Muscle of leg (tissue), 16 donors: ENCODE measurements at places on chromosomes 4 and X.

- DNase-seq, result no peak
These were observed 92.8 kb downstream of the FAAH2 start for GRCh38 chrX:57379296-57379695.

- no peak for DNase-seq
These were observed 722.4 kb upstream of the TENM3 start for GRCh38 chr4:181520790-181521189.

- DNase-seq, result no peak
These were observed 15.1 kb upstream of the FGFR3 start for GRCh38 chr4:1777822-1778641.

DNA sequence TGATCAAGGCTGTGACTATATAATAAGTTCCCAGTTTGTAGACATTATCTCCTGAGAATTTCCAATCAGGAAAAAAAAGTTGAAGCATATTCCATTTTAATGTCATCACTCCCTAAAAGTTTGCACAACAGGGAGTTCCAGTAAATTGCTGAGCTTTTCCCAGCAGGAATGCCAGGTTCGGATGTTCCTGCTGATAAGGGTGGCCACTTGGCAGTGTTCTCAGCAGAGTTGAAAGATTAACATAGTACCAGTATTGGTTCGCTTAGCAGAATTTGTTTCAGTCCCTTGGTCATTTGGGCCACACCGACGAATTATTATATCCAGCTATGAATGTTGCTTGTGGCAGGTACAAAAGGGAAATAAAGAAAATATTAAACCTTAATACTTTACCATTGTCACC, 5.2 kb upstream of the CXCL2 start:
- no peak for DNase-seq

DNA sequence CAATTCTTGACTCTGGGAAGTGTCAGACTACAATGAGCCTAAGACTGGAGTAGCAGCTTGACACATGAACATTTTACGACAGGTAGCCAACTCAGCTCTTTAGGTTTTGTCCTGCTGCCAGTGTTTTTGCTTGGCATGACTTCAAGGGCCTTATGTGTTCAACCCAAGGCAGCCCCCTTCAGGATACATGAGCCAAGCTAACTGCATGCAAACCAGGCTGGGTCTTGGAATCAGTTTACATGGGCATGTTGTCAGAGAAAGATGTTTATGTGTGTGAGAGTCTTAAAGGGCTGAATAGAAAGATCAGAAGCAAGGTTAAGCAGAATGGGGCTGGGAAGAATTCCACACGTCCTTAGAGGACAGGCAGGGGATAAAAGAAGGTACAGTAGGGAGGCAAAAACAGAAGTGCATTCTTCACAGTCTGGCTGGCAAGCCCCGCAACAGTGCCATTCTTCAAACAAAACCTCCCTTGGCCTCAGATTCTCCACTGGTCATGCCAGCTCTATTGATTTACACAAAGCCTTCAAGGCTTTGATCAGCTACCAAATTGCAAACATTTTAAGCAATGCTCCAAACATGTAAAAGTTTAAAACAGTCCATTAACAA, 97.3 kb downstream of the NKX6-1 start:
- DNase-seq, result peak; percentile 46

DNA sequence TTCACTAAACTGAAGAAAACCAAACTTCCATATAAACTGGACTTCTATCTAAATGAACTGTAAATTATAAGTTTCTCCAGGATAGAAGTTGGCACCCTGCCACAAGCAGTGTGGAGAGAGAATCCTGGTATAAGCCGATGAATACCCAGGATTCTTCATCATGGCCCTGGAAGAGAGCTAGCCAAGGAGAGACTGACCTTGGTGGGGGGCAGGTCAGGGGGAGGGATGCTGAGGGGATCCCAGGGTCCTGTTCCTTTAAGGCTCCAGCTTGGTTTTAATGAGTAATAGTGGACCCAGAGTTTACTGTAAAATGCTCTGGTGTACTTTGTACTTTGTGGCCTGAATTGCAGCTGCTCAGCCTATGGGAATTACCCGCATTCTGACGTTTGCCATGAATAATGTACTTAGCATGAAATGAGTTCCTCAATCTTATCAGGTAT, 16.9 kb downstream of the RASSF6 start:
- DNase-seq, result peak; percentile 68

DNA sequence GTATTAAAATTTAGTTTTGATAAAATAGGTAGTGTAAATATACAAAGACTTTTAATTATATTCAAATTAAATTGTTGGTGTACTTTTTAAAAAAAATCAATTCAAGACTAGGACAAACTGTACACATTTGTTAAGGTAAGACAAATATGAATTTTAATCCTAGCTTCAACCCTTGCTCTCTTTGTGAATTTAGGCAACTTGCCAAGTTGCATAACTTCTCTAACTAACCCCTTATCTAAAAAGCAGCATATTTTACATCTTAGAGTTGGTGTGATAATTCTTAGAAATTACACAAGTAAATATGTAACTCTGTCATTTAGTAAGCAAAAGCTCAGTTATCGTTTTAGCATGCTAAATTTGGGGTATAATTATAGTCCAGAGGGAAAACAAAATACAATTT, 78.1 kb upstream of the FSTL5 start:
- no peak for DNase-seq

GRCh38 chr4:73259571-73260090, 1.0 kb upstream of the ANKRD17 start:
- peak; percentile 78 for DNase-seq

GRCh38 chrX:18890049-18890381, 93.9 kb downstream of the PHKA2 start:
- DNase-seq, result no peak

DNA sequence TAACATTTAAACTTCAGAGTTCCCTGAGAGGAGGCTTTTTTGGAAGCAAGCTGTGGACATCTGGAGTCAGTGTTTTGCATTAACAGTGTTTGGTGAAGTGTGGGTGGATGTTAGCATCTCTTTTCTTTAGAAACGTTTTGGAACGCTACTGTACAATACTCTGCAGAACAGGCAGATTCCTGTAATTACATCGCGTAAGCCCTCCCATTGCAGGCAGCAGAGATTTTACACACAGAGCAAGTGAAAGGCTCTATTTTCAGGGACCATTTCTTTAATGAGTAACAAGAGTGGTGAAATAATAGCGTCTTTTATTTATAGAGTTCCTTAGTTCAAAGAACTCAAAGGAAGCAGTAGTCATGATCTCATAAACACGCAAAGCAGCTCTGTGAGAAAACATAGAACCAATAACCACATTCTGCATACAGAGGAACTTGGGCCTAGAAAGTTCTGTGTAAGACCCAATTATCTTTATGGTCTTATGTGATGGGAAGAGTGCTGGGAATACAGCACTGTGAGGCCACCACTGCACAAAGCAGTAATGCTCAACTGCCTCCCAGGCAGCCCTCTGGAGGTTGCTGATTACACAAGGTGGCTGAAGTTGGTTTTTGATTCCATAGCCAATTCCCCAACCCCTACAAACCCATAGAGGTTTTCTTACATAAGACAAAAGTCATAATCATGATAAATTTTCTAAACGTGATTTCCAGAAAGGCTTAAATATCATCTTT, 298.7 kb upstream of the EPHA5 start:
- peak; percentile 93 for DNase-seq

- no peak for DNase-seq
These were observed 98.3 kb upstream of the EOLA2 start for GRCh38 chrX:150036641-150037040.

DNA sequence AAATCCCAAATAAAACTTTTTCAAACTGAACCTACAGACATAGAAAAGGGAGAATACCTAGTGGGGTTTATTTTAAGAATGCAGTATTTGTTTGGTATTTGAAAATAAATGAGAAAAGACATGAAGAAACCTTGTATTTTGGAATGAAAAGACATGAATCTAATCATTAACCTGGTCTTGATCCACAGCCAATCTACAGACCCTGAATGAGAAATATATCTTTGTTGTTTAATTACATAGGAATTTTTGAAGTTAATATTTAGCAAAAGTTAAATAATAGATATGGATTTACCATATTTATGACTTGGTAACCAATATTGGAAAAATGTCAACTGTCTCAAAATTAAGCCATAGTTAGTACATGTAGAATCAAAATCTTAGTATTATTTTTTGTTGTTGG, 76.8 kb downstream of the MAGEA10 start:
- no peak for DNase-seq

- DNase-seq, result no peak
These were observed 252.9 kb upstream of the GRID2 start for GRCh38 chr4:92050875-92051274.

GRCh38 chr4:88897180-88897579, 159.8 kb downstream of the FAM13A start:
- peak; percentile 16 for DNase-seq

GRCh38 chr4:95431678-95432077, 117.1 kb downstream of the UNC5C start:
- no peak for DNase-seq

GRCh38 chrX:133177202-133177601, 41.0 kb downstream of the TFDP3 start:
- DNase-seq, result no peak

DNA sequence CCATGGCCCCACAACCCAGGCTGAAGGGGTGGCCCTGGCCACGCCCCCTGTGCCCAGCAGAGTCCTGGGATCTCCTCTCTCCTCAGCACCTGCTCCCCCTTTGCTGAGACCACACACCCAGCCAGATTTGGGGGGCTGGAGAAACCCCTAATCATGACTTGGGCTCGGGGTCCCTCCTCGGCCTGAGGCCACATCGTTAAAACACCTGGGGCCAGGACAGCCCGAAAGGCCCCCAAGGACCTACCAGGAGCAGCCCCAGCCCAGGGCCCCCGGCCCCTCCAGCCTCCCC, 116.7 kb downstream of the FAM53A start:
- no peak for DNase-seq

GRCh38 chr4:7734651-7735260, 204.9 kb downstream of the AFAP1 start:
- no peak for DNase-seq

GRCh38 chrX:16658284-16658683, 8.3 kb downstream of the S100G start:
- DNase-seq, result no peak

- no peak for DNase-seq
These were observed 150.6 kb downstream of the SPATA18 start for GRCh38 chr4:52201715-52202114.

- no peak for DNase-seq
These were observed 21.5 kb downstream of the FRMPD3 start for GRCh38 chrX:107470971-107471370.

DNA sequence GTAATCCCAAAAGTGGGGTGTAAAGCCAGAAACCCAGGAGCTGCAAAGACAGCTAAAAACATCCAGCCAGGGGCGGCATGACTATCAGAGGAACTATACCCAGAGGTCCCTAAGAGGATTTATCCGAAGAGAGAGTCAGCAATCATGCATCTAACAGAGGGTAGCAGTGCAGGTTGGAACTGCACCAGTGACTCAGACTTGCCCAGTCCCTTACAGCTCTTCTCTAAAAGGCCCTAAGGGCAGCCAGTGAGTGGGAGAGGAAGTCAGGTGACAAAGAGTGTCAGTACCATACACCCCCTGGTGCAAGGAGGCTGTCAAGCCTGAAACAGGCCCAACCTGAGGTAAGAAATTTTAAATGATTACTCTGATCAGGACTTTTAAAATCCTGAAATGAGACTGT, 88.1 kb downstream of the CAMK2D start:
- no peak for DNase-seq

GRCh38 chr4:74618659-74619058, 173.7 kb downstream of the AREG start:
- DNase-seq, result no peak

DNA sequence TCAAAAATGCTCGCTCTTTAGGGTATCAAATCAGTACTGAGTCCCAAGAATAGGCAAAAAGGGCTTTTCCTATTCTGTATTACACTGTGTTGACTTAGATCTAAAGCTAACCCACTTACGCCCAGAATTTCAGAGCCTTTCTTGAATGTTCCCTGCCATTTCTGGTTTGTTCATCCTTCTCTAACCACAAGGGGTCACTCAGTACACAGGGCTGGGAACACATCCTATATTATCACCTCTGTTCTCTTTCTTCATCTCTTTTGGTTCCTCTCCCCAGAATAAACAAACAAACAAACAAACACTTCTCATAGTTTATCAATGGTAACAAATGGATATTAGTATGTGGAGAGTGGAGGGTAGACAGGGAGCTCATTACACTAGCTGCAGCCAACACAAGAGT, 25.5 kb upstream of the MORC4 start:
- peak; percentile 40 for DNase-seq

DNA sequence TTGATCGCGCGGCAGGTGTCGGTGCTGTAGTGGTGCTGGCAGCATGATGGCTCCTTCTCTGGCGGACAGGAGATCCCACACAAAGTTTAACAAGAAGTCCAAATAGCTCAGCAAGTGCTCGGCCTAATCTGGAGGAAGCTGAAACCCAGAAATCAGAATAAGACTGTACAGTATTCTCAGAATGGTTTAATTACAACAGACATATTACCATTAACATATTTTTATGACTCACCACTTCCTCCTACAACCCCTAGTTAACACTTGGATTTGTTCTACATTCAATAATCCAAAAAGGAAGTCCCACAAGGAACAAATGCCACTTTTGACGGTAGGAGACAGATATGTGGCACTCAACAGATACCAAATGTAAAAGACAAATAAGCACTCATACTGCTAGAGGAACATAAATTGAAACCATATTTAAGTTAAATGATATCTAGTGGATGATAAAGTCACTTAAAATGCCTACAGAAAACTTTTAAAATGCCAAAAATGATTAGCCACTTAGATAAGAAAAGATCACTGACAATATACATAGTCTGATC, 91.2 kb downstream of the HUWE1 start:
- DNase-seq, result no peak

GRCh38 chr4:77821775-77822174, 2.6 kb upstream of the CNOT6L start:
- DNase-seq, result peak; percentile 22

DNA sequence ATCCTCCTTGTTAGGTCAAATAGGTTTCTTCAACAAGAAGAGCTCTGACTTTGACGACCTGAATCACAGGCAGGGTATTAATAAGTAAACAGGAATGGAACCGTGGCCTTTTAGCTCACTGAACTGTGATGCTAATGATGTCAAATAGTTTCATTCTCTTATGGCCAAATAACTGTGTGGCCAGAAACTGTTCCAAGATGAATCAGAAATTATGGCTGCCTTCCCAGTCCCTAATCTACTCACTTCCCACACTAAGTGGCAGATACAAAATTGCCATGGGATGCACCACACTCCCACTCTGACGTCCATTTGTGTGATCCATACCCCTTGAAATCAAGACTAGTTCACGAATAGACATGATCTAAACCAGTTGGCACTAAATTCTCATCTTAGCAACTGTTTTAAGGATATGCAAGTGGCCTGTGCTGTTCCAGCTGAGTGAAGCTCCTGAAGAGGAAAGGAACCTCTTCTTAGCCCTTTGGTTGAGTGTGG, 455.4 kb downstream of the IL15 start:
- peak; percentile 33 for DNase-seq

- no peak for DNase-seq
These were observed 227.5 kb downstream of the MGST2 start for GRCh38 chr4:139892973-139893736.
